HepG2 (cell line): ENCODE measurements at places on chromosomes 7 and 10. TPM values are rescaled to one million over a fixed set of nuclear protein-coding genes. Genes with fewer than 3 reads are reported as not detected.

DNA sequence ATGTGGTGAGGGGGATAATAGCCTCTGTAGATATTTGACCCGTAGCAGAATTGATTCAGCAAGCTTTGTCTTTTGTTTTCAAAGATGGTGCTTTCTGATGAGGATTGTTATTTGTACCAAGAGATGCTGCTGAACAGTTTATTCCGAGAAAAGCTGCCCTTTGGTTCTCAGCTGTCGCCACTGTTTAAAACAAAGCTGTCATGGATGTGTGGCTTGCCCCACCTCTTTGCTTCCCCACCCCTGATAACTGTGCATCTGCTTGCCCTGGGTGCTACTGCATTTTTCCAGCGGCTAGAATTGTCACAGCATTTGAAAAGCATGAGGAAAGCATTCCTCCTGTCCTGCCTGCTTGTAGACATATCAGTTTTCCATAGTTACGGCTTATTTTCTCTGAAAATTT lies 226.9 kb upstream of the CSTF2T start:
- no peak for DNase-seq

GRCh38 chr10:34555653-34556052 lies 259.4 kb downstream of the PARD3 start:
- no peak for DNase-seq

- no peak for DNase-seq
These were observed 287.6 kb upstream of the MGMT start for GRCh38 chr10:129179245-129179971.

DNA sequence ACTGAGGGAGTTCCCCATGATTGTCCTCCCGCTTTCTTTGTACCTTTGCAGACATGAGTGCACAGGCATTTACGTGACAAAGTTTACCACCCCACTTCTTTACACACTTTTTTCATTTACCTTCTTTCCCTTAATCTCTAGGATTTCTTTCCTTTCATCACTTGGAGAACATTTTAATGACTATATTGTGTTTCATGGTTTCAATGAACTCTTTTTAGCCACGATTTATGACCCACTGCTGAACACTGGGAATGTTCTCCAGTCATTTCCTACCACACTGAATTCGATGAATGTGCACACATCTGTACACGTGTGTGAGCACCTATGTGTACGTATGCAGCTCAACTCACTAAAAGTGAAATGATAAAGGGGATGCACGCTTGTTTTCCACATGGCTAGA lies 371.7 kb upstream of the IGFBP3 start:
- DNase-seq, result no peak

DNA sequence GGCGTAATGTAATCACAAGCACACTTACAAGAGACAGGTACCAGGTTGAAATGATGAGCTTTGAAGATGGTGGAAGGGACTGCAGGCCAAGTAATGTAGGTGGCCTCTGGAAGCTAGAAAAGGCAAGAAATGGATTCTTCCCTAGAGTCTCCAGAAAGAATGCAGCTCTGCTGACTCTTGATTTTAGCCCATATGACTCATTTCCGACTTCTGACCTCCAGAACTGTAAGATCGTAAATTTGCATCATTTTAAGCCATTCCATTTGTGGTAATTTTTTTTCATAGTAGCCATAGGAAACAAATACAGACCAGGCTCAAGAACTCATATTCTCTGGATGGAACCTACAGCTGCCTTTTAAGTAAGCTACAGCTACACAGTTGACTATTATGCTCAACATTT lies 315.5 kb downstream of the MAGI2 start:
- DNase-seq, result no peak

DNA sequence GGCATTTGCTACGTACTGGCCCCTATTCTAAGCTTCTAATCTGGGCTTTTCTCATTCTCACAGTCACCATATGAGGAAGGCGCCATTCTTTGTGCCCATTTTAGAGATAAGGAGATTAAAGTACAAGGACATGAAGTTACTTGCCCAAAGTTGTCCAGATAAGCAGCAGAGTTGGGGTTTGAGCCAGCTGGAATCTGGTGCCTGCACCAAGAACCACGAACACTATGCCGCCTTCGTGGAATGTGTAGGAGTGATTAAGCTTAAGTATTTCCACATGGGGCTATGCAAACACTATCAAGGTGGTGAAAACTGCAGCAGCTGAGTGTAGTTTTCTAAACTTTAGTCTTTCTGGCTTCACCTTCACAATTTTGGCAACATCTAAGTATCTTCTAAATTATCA lies 342.7 kb upstream of the ETV1 start:
- no peak for DNase-seq

GRCh38 chr10:108872854-108873253 lies 1050.5 kb downstream of the XPNPEP1 start:
- no peak for DNase-seq

- no peak for DNase-seq
These were observed 54.0 kb downstream of the RAPGEF5 start for GRCh38 chr7:22302951-22303423.

GRCh38 chr10:128851281-128851680 lies 615.8 kb upstream of the MGMT start:
- no peak for DNase-seq

SPDYE16 gene
- polyA plus RNA-seq, result 0.13 TPM in 1 of 2 replicates, not detected in the other

RINT1 gene
- 10.0 and 14.7 TPM in 2 replicates for polyA plus RNA-seq

FGL2 gene
- 0.04 and 0.08 TPM in 2 replicates for polyA plus RNA-seq

CRPPA gene
- 0.16 and 0.18 TPM in 2 replicates for polyA plus RNA-seq

SVIL gene
- 3.8 and 3.9 TPM in 2 replicates for polyA plus RNA-seq

PRRT4 gene
- polyA plus RNA-seq, result not detected in 2 replicates

AKR1C2 gene
- polyA plus RNA-seq, result 119 and 140 TPM in 2 replicates

OR6B1 gene
- 0.18 TPM in 2 replicates for polyA plus RNA-seq

TRPV5 gene
- not detected in 2 replicates for polyA plus RNA-seq
